Tongue (tissue), 3 donors: ENCODE measurements at places on chromosomes 5 and 9.

GRCh38 chr5:100667161-100667630 is 132.0 kb downstream of the FAM174A start:
- DNase-seq: no peak

GRCh38 chr5:149732324-149733128 is 2.4 kb downstream of the PPARGC1B start:
- peak; percentile 68 for DNase-seq

DNA sequence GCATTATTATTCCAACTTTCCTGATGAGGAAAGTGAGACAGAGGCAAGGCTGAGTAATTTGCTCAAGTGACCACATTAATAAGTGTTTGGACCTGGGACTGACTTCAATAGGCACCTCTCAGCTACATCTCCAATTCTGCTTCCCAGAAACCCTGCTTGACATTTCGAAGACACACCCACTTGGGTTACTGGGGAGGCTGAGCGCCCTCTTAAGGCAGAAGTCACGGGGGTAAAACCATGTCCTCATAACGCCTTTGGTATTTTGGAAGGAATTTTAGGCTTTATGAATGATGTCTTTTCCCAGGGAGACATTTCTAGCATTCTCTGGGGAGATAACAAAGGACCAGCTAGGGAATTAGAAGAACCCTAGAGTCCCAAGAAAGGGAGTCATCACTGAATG is 53.3 kb downstream of the TRPC7 start:
- no peak for DNase-seq

DNA sequence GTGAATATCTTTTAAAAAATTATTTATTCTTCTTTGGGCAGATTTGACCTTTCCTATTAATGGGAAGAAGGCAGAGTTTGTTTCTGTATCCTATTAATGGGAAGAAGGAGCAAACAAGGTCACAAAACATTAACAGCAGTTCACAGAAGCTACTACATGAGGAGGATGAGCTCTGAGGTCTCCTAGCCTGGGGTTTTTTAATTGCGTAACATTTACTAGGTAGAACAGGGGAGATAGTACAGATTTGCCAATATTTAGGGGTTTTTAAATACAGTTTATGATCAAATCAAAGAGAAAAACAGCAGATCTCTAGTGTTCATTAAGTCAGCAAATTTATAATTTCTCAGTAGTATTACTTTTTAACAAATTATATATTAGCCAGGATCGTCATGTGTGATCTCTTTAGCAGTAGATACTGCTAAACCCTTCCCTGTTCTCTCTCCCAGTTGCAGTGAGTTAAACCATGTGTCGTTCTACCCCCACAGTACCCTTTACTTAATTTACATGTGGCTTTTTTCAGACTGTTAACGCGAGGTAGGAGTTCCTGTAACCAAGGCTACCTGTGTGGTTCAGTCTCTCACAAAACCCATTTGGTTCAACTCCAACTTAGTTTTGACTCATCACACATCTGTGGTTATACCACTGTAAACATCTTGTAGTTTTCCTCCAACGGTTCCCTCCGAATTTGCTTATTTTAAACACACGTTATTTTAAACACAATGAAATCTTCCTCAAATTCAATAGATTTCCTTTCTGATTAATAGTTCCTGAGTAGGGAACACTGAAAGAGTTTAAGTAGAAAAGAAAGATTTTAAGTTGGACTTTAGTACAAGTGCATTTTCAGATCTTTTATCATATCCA is 13.3 kb downstream of the SLC25A46 start:
- DNase-seq: no peak

DNA sequence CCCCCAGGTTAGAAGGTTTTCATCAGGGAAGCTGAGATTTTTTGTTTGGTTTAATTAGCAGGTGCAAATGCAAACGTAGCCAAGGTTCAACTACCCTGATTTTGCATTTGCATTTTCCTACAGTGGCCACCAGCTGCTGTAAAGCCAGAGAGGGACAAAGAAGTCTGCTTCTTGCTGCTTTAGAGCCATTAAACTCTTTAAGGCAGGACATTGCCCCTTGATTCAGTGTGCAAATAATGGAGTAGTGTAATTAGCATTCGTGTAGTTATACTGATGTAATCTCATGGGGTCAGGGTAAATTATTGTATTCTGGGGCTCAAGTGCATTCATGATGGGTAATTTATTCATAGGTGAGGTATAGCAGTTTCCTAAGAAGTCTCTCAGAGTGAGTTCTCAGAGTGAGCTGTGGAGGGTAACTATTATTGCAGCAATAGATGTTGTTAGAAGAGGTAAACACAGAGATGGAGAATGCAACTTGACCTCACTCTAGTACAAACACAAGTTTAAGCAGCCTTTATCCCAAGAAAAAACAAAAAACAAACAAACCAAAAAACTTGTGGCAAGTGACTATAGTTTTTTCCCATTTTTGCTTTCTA is 526.5 kb downstream of the KIF4B start:
- DNase-seq: no peak

- no peak for DNase-seq
Observed at GRCh38 chr5:15901151-15901550, 278.4 kb downstream of the MARCHF11 start.

DNA sequence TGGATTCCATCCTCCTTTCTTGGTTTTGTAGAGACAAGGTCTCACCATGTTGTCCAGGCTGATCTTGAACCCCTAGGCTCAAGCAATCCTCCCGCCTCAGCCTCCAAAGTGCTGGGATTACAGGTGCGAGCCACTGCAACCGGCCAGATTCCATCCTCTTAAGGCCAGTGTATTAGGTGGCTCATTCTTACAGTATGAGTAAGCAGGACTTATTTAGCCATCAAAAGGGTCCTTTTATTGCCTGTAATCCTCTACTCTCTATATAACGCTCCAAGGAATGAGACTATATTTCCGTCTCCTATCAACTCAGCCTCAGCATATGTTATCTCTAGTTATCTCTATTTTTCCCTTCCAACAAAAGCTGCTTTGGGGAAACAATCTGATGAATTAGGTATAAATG is 3.0 kb upstream of the ERBIN start:
- DNase-seq: no peak

DNA sequence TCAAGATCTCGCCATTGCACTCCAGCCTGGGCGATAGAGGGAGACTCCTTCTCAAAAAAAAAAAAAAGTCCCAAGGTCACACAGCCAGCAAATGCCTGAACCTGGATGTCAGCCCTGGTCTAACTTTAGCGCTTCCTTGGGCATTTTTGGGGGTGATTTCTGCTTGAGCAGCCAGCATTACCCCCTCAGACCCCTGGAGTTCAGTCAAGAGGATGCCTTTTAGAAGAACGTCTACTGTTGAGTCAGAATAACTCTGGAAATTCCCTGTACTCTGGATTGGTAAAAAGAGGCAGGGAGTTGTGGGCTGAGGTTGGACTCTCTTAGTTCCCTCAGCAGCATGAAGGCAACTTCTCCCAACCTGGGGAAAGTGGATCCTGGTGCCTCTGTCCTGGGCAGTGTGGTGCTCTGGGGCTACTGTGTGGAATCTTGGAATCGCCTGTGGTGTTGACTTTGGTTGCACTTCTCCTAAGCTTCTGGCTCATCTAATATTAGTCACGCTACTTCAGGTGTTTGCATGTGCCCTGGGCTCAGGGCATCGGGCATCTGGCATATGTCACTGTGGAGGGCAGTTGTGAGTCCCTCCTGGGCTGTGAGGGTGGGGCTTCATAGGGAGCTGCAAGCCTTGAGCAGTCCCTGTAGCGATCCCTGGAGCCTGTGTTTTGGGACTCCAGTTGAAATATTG is 32.2 kb downstream of the STXBP1 start:
- no peak for DNase-seq

DNA sequence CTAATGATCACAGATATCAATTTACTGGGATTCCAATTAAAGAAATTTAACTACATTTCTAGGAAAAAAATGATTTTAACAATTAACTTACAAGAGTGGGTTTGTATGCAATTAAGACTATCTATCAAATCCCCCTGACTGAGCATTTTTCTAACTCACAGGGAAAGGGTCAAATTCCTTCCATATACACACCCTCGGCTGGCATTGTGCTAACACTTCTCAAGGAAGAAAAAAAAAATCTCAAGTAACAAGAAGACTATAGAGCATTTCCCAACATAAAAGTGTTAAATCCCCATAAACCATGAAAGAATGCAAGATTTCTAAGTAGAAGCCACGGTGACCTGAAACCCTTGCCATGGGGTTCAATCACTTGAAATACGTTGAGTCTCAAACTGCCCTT is 368.8 kb downstream of the GLIS3 start:
- DNase-seq: no peak

DNA sequence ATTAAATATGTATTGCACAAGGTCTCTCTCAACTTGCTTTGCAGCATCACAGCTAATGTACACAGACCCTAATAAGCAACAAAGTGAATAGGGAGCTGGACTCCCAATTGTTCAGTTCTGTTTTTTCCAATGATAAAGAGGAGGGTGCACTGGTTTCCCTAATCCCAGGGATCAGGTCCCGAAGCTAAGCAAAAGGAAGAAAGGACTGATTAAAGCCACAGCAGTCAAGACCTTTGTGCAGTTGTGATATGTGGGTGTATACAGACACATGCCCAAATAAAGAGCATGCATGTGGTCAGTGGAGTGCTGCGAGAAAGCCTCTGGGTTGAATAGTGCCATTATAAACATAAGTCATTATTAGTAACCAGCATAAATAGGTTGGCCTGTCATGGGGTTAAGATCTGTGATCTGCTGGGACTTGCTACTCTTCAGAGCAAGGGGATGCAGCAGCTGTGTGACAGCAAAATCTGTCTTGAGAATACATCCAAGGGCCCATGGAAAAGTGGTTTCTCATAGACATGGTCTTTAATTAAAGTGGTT is 1863.1 kb upstream of the WWC1 start:
- DNase-seq: no peak

GRCh38 chr9:124631326-124631725 is 124.1 kb upstream of the NR5A1 start:
- DNase-seq: no peak

GRCh38 chr5:33969572-33970452 is 14.7 kb downstream of the SLC45A2 start:
- peak; percentile 63 for DNase-seq

- no peak for DNase-seq
Observed at GRCh38 chr5:96595300-96596090, 66.7 kb upstream of the CAST start.

DNA sequence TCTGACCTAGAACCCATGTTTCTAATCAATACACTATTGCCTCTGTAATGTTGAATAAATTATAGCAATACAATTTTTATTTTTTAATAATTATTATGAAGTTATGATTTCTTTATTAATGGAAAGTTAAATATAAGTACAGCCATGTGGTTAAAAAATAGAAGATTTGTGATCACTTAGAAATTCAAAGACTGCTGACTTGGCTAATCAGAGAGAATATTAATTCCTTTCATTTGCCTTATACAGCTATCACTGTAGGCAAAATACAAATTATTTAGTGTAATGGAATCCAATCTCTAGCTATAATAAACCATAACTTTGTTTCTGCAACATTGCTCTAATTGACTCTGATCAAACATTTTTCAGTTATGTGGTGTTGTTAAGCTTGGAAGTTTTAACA is 255.0 kb upstream of the TAS2R1 start:
- no peak for DNase-seq

DNA sequence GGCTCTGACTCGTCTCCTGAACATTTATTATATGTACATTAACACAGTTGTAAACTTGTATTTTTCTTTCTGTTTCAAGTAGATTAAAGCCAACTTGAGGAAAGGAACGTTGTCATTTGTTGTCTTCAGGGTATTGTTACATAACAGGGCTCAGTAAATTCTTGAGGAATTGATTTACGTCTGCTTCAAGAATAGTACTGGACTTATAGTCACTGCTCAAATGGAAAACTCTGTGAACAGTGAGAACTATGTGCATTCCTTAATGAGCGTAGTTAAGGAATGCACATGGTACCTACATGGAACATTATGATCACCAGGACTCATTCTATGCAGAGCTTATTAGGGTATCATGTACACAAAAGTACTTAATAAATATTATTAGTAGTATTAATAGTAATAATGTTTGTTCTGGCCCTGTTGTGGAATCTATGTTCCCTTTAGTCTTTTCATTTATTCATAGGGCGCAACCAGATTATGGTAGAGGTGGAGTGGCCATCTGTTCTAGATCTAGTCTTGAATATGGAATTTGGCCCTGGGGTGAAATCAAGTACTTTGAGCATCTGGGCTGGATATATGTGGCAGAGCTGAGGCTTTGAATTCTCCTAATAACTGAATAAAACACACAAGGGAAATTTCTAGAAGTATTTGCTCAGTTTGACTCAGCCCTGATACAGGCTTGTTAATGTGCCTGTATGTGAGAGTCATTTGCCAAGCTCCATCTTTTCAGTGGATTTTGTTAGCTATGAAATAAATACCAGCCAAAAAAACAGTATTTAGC is 108.6 kb upstream of the SH3GL2 start:
- no peak for DNase-seq

DNA sequence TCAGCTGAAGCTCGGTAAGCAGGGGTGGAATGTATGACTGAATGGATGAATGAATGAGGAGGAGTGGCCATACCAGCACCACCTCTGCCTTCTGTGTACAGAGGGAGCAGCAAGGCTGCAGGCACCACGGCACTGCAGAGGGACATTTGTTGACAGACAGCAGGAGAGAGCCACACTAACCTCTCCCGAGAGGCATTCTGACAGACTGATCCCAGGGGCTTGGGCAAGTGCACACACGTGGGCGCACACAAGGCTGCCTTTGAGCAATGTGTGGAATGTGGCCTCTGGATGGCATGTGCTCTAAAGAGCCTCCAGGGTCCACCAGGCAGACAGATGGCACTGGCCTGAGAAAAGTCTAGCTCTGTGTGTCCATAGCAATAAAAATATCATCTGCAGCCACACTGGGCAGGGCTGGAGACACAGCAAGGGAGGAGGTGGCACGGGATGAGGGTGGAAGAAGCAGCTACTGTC is 111.8 kb downstream of the ACTL7B start:
- peak; percentile 80 for DNase-seq

DNA sequence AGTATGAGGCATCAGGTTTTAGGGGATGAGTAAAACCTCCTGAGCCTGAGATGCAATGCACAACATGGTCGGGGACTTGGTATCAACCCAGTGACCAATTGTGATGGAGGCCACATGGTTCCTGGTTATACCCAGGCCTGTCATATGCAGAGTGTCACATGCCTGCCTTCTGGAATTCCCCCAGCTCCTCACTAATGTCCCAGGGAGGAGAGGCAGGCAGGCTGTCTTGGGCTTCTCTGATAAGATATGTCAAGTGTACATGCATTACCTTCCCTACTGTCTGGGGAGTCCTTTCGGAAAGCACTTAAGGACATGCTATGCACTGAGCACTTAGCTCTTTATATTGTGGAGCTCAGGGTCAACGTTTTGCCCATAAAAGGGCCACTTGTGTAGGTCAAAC is 14.2 kb upstream of the PALM2AKAP2 start:
- no peak for DNase-seq

DNA sequence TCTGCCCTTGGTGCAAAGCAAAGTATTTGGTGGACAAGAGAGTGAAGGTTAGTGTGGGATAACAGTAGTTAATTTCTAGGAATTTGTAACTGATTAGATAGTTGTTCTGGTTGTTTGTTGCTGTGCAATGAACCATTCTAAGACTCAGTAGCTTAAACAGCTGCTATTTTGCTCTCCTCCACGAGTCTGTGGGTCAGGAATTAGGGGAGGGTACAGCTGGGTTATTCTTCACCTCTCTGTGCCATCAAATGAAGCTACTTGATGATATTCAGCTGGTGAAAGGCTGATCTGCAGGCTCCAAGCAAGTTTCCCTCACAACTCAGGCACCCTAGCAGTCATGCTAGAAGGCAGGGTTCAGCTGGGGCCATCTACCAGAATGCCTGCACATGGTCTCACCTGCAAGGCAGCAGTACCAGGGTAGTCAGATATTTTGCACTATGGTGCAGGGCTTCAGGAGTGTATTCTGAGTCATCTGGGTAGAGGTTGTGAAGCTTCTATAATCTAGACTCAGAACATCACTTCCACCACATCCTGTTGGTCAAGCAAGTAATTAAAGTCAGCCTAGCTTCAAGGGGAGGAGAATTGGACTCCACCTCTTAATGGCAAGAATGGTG is 159.5 kb upstream of the SLC28A3 start:
- no peak for DNase-seq
